ENCODE measurements at places on chromosomes 3 and 15.

DNA sequence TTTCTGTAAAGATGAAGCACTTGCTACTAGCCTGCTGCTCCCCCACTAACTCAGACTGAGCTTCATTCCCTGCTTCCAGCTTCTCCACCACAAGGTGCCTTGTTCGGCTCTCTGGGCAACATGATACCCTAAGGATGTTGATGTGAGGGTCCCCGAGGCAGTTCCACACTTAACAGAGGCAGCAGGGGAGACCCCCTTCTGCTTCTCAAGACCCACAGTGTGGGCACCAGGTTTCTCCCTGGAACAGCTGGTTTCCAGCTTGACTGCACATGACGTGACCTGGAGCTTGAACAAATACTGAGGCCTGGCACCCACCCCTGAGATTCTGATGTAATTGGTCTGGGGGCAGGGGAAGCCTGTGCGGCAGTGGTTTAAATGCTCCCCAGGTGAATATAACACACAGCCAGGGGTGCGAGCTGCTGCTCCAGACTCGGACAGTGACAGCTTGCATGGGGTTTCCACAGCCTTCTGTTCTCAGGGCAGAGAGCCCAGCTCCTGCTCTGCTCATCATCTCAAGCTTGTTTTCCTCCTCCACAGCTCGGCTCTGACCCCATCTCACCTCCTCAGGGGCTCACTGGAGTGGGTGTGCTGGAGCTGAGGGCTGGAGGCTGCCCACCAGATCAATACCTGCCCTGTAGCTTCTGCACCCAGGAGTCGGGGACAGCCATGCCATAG, 95.0 kb upstream of the HACD2 start:
- DNase-seq: no peak

GRCh38 chr3:153753035-153753434, 368.2 kb upstream of the ARHGEF26 start:
- DNase-seq: no peak

- no peak for DNase-seq
Measured at GRCh38 chr3:86605166-86605565, 385.8 kb downstream of the VGLL3 start.

- no peak for DNase-seq
Measured at GRCh38 chr3:38543586-38543985, 47.4 kb downstream of the EXOG start.

All from activated CD4-positive, CD25-positive, alpha-beta regulatory T cell treated with anti-CD3 and anti-CD28 coated beads, Interleukin-2, amount 50 U/mL, for 16 hours (primary cell).